ENCODE measurements at places on chromosomes 6 and 20.

- DNase-seq: peak; percentile 77
Observed at GRCh38 chr6:26033941-26034354, 53.3 kb upstream of the HFE start.

DNA sequence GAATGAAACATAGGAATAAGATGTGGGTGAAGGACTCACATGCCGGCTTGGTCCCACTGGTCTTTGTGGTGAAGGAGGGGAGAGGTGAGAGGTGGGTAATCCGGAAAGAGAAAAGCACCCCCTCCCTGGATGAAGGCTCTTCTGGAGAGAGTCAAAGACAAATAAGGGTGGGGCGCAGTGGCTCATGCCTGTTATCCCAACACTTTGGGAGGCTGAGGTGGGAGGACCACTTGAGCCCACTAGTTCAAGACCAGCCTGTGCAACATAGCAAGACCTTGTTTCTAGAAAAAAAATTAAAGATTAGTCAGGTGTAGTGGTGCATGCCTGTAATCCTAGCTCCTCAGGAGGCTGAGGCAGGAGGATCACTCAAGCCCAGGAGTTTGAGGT lies 3.1 kb downstream of the LTB start:
- no peak for DNase-seq

- DNase-seq: no peak
Observed at GRCh38 chr20:53711333-53712211, 117.9 kb upstream of the ZNF217 start.

- DNase-seq: no peak
Observed at GRCh38 chr6:127083963-127084310, 34.5 kb upstream of the RSPO3 start.

Measured in NCI-H146 (cell line).